ENCODE measurements at places on chromosomes 4 and X.

DNA sequence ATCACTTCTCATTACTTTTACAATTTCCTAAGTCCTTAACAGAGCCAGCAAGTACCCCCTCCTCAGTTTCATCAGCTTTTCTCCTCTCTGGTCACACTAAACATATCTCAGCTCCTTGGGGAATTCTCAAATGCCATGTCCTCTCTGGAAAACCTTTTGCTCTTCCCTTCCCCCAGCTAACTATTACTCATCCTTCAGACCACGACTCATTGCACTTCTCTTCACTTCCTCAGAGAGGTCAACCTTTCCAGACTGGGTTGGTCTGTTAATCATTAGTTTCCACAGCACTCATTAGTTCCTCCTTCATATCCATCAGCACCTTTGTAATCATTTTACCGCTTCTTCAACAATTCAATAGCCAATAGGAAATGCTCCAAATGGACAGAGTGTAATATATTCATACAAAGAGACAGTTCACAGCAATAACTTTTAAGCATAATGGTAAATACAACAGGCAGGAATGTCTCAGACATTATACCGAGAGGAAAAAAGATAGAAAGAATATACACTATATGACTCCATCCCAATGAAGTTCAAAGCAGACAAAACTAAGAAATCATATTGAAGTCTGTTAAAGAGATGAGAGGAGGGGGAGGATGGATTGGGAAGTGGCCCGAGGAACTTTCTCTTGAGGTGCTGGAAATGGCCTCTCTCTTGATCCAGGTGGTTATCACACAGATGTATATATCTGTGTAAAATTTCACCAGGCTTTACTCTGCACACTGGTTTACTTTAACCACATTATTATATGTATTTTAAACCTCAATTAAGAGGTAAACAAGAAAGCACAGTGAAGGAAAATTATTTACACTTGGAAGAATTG, 39.6 kb downstream of the DDX60L start:
- peak; percentile 97 for DNase-seq

GRCh38 chr4:40055511-40055862, 1.2 kb upstream of the N4BP2 start:
- DNase-seq: no peak

DNA sequence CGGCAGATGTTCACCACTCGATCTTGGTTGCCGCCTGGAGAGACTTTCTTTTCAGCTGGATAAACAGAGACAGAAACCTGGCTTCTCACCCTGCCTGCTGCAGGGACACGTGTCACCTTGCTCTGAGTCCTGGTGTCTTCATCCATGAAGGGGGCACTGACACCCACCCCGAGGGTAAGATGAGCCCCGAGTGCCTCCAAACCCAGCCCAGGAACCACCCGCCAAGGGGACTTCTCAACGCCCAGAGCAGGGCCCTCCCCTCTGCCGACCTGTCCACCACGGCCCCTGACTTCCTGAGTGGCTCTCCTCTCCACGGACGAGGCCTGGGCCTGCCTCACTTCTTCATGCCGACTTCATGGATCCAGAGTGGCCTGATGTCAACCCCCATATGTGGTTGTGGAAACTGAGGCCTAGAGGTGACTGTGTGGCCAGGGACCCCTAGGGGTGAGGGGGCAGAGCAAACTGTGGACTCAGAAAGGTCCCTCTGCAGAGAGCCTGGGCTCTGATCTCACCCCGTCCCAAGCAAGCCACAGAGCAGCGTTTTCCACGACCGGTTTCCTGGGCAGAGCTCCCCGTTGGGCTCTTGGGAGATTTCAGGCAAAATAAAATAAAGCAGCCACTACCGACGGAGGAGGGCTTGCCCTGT, 5.1 kb downstream of the ADRA2C start:
- no peak for DNase-seq

DNA sequence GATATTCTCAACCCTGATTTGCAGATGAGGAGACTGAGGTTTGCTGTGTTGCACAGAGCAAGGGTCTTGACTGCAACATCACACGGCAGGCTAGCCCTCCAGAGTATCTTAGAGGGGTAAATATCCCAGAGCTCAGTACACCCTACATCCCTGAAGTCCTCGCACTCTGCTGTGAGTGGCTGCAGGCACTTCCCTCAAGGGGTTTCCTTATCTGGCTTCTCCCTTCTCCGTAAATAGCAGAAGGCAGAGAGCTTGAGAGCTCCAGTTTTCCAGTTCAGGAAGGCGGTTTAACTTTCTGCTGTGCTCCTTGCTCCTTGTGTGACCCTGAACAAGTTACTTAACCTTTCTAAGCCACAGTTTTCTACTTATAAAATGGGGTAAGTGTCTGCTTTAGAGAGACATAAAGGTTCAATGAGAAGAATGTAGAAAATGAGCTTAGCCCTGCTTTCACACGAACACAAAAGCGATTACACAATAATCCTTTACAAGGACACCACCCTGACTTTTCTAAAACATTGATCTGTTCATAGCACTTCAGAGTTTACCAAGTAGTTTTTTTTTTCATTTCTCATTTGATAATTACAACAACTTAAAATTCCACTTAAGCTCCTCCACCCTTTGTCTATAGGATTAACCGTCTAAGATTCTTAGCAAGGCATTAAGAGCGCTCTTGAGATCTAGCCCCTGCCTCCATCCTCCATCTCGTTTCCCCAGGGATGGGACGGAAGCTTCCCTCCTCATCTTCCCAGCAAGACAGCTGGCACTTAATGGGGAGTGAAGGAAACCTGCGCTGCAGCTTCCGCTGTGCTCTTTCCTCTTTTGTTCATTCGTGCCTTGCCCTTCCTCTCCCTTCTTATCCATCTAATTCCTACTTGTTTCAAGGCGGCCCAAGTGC, 68.4 kb downstream of the TAPT1 start:
- no peak for DNase-seq

GRCh38 chr4:32133734-32134133, 1413.6 kb downstream of the PCDH7 start:
- DNase-seq: no peak

- no peak for DNase-seq
Measured at GRCh38 chrX:50456712-50457484, 13.7 kb downstream of the DGKK start.

GRCh38 chr4:123401271-123402120, 4.9 kb downstream of the SPRY1 start:
- DNase-seq: no peak

GRCh38 chrX:134792077-134792476, 133.8 kb upstream of the PLAC1 start:
- no peak for DNase-seq

- no peak for DNase-seq
Measured at GRCh38 chr4:36358173-36358572, 76.8 kb downstream of the DTHD1 start.

DNA sequence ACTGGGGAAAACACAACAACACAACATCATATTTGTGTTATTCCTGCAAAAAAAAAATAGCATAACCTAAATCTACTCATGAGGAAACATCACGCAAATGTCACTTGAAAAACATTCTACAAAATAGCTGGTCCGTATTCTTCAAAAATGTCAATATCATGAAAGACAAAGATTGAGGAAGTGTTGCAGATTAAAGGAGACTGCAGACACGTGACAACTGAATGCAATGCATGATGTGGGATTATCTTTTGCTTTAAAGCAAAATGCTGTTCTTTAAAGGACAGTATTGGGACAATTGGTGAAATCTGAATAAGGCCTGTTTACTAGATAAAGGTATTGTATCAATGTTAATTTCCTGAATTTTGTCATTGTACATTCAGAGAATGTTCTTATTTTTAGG, 157.7 kb downstream of the SMIM20 start:
- no peak for DNase-seq

DNA sequence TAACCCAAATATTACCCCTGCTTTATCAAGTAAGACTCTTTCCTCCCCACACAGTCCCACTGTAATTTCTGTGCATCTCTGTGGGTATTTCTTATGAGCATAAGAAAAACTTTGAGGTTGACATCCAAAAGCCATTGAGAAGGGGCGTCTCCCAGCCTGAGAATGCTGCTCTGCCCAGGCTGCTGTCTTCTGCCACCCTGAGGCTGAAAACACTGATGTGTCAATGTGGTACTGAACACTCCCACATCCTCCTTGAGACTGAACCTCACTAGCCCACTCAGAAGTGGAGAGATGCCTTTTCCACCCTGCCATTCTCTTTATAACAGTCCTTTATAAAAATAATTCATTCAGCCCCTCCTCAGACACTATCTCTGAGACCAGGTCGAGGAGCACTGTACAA, 120.8 kb downstream of the SMIM20 start:
- no peak for DNase-seq

- no peak for DNase-seq
Measured at GRCh38 chr4:169179609-169180521, 90.9 kb downstream of the SH3RF1 start.

DNA sequence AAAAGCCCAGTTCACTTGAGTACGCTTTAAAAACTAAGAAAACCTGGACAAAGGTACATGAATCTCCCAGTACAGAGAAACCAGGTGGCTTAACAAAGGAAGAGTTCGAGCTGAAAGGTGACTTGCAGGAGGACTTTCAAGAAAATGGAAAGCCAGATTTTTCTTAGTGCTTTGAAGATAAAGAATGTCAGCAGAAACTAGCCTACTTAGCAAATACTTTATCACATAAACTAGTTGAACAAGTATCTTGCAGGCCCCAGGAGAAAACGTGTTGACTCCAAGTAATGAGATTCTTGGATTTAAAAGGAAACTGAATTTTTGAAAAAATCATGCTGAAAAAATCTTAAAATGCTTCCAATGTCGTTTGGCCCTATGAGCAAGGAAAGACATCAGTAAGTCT, 26.4 kb downstream of the CDKN2AIP start:
- DNase-seq: no peak

- DNase-seq: no peak
Measured at GRCh38 chr4:185263419-185263818, 54.0 kb downstream of the SNX25 start.

- peak; percentile 26 for DNase-seq
Measured at GRCh38 chrX:3044671-3045070, 3.4 kb downstream of the ARSF start.

- no peak for DNase-seq
Measured at GRCh38 chrX:69063486-69063885, 101.8 kb downstream of the PJA1 start.

DNA sequence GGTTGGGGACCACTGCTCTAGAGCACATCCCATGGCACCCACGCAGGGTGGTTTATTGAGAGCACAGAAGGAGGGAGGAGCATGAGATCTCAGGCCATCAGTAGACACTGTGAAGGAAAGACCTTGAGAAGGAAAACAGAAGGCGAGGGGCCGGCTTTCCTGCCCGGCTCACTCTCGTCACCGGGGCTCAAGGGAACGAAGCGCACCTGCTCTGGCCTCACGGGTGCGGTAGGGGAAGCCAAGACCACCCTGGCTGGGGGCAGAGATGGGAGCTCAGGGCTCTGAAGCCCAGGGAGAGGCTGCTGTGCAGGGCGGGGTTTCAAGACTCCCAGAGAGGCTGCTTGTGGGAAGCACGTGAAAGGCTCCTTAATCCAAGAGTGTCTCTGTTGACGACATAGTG, 105.9 kb downstream of the TNIP2 start:
- DNase-seq: no peak

GRCh38 chrX:32744921-32745320, 466.4 kb downstream of the DMD start:
- no peak for DNase-seq

DNA sequence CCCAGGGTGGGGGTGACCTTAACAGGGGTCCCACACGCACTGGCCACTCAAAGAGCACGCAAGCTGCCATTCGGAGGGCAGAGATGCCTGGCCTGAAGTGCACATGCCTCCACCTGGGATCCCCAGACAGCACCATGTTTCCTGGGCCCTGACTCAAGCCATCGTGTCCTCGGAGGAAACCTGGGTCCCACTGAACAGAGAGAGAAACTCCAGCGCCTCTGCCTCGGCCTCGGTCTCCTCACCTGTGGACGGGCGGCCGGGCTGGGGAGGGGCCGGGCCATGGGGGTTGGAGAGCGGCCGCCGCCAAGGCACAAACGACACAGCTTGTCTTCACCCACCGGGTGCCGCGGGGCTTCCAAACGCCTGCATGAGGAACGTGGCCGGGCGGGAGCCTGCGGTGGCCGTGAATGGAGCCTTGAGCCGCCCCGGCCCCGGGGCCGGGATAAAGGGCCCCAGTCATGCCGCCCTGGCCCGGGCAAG, 30.0 kb upstream of the FGFR3 start:
- no peak for DNase-seq

DNA sequence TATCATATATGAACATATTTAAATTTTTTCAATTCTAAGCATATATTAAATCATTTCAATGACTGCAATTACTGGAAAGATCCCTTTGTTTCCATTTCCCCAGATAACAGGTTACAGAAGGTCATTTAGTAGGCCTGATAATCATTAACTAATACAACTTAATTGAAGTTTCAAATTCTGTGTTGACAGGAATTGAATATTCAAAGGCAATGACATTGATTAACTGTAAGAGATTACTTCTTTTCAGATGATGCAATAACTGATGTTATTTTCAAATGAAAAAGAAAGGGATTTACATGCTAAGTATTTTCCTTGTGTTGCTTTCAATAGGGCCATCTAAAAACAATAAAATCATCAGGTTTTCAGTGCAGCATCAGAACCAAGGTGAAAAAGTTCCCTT, 81.1 kb upstream of the ENPEP start:
- no peak for DNase-seq

DNA sequence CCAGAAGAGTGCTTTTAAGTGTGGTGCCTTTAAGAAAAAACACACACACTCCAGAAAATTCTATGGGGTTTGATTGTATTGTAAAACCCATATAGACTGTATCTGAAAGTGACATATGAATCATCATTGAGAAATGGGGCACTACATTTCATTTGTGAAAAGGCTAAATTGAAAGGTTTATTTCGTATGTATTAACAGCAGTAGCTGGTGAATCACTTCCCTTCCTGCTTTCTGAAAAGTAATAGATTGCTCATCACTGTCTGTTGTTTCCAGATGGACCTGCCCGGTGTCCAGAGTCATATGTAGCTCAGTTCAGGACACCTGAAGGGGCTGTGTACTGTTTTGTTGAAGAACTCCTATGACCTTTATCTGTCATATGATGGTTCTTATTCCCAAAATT, 28.1 kb upstream of the HPRT1 start:
- DNase-seq: peak; percentile 72

DNA sequence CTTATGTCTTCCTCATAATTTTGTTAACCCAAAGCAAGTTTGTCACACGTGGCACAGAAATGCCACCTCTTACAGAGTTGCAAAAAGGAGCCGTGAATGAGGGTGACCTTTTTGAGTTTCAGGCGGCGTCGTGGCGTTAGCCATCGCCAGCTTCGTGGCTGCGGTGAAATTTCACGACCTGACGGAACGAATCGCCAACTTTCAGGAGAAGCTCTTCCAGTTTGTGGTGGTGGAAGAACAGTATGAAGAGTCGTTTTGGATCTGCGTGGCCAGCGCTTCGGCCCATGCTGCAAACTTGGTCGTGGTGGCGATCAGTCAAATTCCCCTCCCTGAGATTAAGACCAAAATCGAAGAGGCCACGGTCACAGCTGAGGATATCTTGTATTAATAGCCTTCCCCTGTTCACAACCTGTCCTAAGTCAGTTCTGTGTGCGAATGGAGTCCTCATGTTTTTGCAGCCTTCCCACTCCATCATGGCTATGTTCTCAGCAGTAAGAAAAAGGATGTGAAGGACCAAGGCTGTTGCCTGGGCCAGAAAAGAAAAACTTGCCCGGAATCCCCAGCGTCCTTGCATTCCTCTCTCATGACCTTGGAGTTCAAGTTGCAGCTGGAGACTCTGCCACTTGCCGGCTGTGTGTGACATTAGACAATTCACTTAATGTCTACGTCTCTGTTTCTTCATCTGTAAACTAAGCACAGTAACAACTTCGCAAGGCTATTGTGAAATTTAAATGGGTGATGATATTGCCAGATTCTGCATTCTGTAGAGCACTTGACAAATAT, 11.9 kb downstream of the CLRN2 start:
- no peak for DNase-seq
